ENCODE measurements at places on chromosomes 1 and 21.

DNA sequence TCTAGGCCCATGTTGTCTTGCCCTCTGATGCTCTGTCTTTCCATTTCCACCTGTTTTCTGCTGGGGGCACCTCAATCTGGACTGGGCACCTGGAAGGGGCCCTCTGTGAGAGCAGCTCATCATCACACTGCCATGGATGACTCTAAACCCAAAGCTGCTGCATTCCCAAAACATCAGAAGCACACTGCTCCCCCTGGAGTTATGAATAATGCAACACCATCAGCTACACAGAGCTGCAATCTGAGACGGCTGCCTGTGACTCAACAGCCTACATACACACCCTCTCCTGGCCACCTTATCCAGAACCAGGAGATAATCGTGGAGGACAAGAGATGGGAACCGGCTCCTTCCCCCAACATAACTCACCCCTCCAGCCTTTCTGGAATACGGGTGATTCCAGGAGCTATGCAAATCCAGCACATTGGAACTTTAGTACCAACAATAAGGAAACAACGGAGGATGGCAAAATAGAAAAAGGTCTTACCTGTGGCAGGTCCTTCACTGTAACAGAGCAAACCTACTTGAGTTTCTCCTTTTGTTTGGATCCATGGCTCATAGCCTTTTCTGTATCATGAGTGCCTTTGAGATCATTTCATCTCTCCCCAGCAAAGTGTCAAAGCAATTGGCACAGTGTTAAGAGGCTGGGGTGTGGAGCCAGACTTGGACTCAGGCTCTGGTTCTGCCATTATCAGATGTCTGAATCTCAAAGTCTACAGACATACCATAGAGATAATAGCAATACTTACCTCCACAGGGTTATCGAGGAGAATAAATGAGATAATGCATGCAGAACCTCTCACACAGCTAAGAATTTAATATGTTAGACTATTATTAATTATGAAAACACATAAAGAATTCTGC is 29.3 kb downstream of the AK2 start:
- DNase-seq: peak; percentile 75

- DNase-seq: no peak
These were observed 14.7 kb downstream of the NIBAN1 start for GRCh38 chr1:184959626-184960025.

DNA sequence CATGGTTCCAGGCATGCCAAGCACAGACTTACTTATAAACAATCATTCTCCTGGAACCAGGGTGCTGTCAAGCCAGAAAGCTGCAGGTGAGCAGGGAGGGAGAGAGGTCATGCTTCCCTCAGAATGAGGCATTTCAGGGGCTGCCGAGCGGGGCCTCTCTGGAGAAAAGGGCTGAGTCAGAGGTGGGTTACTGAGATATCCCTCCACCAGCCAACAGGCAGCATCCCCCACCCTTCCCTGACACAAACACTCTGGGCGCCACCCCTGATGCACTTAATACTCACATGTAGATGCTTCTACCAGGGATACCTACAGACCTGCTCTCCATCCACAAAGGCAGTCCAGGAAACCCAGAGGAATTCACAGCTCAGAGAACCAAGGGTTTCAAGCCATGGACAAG is 13.1 kb downstream of the STK40 start:
- no peak for DNase-seq

GRCh38 chr1:11882814-11883538 is 24.2 kb upstream of the NPPB start:
- no peak for DNase-seq
